Activated CD8-positive, alpha-beta T cell treated with anti-CD3 and anti-CD28 coated beads, Interleukin-2, amount 10 ng/mL, durations not matched to agents 7 days and 5 days (primary cell): ENCODE measurements at places on chromosomes 3 and 15. TPM values are rescaled to one million over a fixed set of nuclear protein-coding genes. Genes with fewer than 3 reads are reported as not detected.

DNA sequence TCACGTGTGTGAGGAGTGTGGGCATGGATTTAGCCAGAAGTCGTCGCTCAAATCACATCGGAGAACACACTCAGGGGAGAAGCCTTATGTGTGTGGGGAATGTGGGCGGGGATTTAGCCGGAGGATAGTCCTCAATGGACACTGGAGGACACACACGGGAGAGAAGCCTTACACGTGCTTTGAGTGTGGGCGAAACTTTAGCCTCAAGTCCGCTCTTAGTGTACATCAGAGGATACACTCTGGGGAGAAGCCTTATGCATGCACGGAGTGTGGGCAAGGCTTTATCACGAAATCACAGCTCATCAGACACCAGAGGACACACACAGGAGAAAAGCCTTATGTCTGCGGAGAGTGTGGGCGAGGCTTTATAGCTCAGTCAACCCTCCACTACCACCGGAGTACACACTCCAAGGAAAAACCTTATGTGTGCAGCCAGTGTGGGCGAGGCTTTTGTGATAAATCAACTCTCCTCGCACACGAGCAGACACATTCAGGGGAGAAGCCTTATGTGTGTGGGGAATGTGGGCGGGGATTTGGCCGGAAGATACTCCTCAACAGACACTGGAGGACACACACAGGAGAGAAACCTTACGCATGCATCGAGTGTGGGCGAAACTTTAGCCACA lies 28.1 kb downstream of the ZNF589 start:
- DNase-seq = peak; percentile 45
- H3K27ac ChIP-seq = peak overlapping the region; percentile 85
- H3K36me3 ChIP-seq = peaks cover 44% of the 10 kb centered on the region

DNA sequence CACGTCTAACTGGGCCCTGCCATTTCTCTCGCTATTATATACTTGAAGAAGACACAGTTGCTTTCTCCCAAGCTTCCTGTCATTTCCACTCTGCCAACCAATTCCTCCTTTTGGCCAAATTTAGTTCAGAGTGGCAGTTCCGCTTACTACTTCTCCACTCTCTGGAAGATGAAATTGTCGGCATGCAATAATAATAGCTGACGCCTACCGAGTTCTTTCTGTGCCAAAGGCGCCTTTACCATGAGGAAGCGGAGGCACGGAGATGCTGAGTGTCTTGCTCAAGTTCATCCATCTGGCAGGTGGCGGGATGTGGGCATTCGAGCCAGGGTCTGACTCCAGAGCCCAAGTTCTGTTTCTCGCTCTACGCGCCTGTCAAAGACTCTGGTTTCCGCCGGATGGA lies 14.6 kb upstream of the NRROS start:
- H3K4me1 ChIP-seq = peaks cover 61% of the 10 kb centered on the region
- no peak for DNase-seq
- peak overlapping the region; percentile 91 for H3K27ac ChIP-seq
- H3K4me3 ChIP-seq = peak overlapping the region; percentile 56
- no peaks in the 10 kb centered on the region for H3K27me3 ChIP-seq

The UBXN7 gene
- 45.1 TPM for total RNA-seq

- no peak overlapping the region for H3K27ac ChIP-seq
- DNase-seq = no peak
- no peaks in the 10 kb centered on the region for H3K4me1 ChIP-seq
- H3K27me3 ChIP-seq = no peaks in the 10 kb centered on the region
- H3K36me3 ChIP-seq = peaks cover 4% of the 10 kb centered on the region
- no peak overlapping the region for H3K4me3 ChIP-seq
These were observed 16.6 kb downstream of the CD200 start for GRCh38 chr3:112349557-112349956.

The GPR87 gene
- not detected for total RNA-seq

DNA sequence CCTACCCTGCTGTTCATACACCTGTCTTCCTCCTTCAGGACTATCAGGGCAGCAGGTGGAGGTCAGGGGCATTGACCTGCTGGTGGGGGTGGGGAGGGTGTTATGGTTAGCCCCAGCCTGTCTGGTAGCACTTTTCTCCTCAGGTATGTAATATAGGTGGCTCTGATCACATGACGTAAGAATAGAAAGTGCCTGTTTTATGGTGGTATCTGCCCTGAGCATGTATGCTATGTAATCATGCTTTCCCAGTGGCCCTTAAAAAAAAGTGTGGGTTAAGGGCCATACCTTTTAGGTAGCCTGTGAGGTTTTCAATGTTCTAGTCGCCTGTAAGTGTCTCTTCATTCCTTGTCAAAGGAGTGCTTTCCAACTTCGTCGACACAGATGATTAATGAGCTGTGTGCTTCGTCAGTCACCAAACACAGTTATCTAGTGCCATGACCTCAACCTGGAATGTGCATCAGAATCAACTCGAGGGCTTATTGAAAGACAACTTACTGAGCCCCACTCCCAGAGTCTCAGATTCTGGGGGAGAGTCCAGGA lies 86.3 kb downstream of the KLHL25 start:
- H3K27me3 ChIP-seq = no peaks in the 10 kb centered on the region
- H3K4me3 ChIP-seq = peak overlapping the region; percentile 30
- H3K4me1 ChIP-seq = peaks cover 47% of the 10 kb centered on the region
- H3K36me3 ChIP-seq = peaks cover 68% of the 10 kb centered on the region

DNA sequence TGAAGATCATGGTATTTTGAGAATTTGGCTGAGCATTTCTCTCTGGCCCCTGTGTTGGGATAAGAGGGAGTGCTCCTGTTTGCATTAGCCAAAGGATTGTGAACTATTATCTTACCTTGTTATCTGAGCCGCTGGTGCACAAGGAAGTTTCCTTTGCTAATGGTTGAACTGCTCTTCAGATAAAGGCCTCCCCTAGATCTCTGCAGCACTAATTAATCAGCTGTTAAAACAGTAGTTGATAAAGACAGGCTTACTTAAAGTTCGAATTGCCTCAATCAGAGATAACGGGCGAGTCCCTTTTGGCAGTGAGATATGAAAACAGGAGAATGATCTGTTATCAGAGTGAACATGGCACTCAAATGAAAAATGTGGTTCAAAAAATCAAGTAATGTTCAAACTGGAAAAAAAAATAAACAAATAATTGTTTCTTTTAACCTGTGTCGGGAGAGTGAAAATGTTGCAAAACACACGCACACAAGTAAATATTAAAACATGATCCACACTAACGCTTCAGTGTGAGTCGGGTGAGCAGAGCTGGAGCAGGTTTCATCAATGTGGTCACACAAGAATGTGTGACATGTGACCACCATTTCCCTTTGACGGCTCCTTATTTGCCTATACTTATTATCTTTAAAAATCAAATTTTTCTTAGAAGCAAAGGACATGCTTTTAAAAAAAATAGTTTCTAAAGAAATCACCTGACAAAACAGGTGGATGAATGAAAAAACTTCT lies 469.1 kb downstream of the SOX2 start:
- no peak for DNase-seq
- no peak overlapping the region for H3K4me3 ChIP-seq
- no peaks in the 10 kb centered on the region for H3K4me1 ChIP-seq
- H3K27ac ChIP-seq = no peak overlapping the region
- H3K36me3 ChIP-seq = no peaks in the 10 kb centered on the region

DNA sequence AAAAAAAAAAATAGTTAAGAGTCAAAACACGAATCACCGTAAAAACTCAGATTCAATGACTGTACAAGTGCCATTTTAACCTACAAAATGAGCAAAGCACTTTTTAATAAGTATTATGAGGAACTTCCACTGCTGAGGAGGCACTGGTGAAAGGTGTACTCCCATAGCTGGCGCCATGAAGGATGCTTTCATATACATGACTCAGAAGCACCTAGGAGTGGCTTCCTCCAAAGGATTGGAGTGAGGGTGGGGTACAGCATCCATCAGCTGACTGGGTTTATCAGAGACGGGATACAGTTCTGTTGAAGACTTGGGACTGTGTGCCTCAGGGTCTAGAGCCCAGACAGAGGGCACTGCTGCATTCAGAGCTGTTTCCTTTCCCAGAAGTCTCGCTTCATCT lies 60.9 kb upstream of the MEX3B start:
- no peak overlapping the region for H3K4me3 ChIP-seq
- H3K36me3 ChIP-seq = no peaks in the 10 kb centered on the region
- H3K4me1 ChIP-seq = peaks cover 5% of the 10 kb centered on the region
- DNase-seq = no peak
- H3K27ac ChIP-seq = no peak overlapping the region
- no peaks in the 10 kb centered on the region for H3K27me3 ChIP-seq

- DNase-seq = no peak
- peaks cover 19% of the 10 kb centered on the region for H3K4me1 ChIP-seq
- no peak overlapping the region for H3K4me3 ChIP-seq
- no peak overlapping the region for H3K27ac ChIP-seq
- no peaks in the 10 kb centered on the region for H3K27me3 ChIP-seq
These were observed 32.0 kb upstream of the INO80 start for GRCh38 chr15:41148065-41148464.

DNA sequence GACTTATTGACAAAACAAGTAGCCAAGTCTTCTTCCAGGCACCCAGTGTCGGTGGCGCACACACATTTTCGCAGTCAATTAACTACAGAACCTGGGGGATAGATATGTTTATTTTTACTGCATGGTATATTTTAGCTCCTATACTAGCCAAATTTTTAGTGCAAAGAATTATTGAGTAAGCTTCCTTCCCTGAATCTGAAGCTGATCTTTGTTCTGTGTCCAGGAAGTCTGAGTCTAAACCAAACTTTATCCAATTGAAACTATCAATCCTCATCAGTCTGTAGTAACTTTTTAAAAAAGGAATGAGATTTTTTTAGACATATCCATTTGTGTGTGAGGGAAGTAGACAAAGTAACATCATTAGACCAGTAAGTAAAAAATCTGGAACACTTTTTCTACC lies 133.1 kb downstream of the GADL1 start:
- peaks cover 7% of the 10 kb centered on the region for H3K27me3 ChIP-seq
- no peaks in the 10 kb centered on the region for H3K36me3 ChIP-seq
- DNase-seq = no peak
- no peaks in the 10 kb centered on the region for H3K4me1 ChIP-seq
- H3K4me3 ChIP-seq = no peak overlapping the region
- H3K27ac ChIP-seq = no peak overlapping the region

- no peaks in the 10 kb centered on the region for H3K36me3 ChIP-seq
- H3K27ac ChIP-seq = no peak overlapping the region
- H3K27me3 ChIP-seq = peaks cover 7% of the 10 kb centered on the region
These were observed 13.5 kb downstream of the PTPRG start for GRCh38 chr3:61574854-61575253.

GRCh38 chr3:71266875-71267274 lies 316.7 kb downstream of the FOXP1 start:
- H3K36me3 ChIP-seq = peaks cover 14% of the 10 kb centered on the region
- no peak overlapping the region for H3K4me3 ChIP-seq
- no peaks in the 10 kb centered on the region for H3K27me3 ChIP-seq
- peaks cover 66% of the 10 kb centered on the region for H3K4me1 ChIP-seq
- H3K27ac ChIP-seq = no peak overlapping the region

DNA sequence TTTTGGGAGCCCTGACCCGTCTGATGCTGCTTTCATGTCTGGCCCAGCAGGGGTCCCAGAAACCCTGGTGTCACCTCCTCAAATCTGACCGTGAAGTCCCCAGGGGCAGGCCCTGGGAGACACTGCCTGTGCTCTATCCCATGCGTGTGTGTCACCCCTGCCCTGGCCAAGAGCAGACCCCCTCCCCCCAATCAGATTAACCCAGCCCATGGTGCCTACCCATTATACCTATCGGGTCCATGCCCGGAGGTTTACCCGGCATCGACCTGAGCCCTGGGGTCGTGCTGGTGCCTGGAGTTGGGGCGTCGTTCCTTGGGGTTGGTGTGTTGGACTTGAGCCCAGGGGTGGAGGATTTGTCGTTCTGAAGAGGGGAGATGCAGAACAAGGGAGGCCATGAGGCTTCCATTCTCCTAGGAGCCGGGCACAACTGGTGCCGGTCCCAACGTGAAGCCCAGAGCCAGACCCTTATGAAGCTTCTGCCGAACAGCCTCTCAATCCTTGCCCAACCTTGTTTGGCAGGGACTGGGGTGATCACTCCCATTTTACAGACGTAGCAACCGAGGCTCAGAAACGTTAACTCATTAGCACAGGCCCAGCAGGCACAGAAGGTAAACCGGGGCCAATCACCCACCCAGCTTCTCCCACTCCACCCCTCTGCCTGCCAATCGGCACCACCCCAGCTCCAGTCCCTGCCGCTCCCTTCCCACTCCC lies 39.6 kb downstream of the TLE3 start:
- no peak overlapping the region for H3K27ac ChIP-seq
- no peaks in the 10 kb centered on the region for H3K4me1 ChIP-seq
- no peaks in the 10 kb centered on the region for H3K27me3 ChIP-seq

GRCh38 chr15:57477736-57478522 lies 101.6 kb downstream of the CGNL1 start:
- DNase-seq = no peak
- H3K36me3 ChIP-seq = no peaks in the 10 kb centered on the region
- peaks cover 17% of the 10 kb centered on the region for H3K27me3 ChIP-seq
- no peak overlapping the region for H3K27ac ChIP-seq

The GHSR gene
- total RNA-seq = not detected

DNA sequence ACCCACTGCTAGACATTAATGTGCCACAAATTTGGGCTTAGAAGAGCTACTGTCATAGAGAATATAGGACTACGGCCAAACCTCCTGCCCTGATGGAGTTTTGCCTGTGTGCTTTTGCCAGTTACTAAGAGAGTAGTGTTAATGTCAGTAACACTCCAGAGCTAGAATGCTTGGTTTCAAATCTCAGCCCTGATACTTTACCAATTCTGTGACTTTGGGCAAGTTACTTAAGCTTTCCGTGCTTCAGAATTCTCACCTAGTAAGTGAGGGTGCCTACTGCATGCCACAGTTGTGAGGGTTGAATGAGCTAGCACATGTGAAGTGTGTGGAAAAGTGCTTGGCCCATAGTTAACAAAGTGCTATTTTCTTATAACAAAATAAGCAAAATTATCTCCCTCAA lies 10.9 kb upstream of the ITGA11 start:
- peaks cover 72% of the 10 kb centered on the region for H3K27me3 ChIP-seq
- H3K4me3 ChIP-seq = no peak overlapping the region
- DNase-seq = no peak
- H3K4me1 ChIP-seq = no peaks in the 10 kb centered on the region
- no peaks in the 10 kb centered on the region for H3K36me3 ChIP-seq
